ENCODE measurements at places on chromosomes 5 and 9.

- DNase-seq, result no peak
Measured at GRCh38 chr5:171391996-171392577, 4.4 kb downstream of the NPM1 start.

- DNase-seq, result no peak
Measured at GRCh38 chr5:149344151-149344550, 1.1 kb upstream of the GRPEL2 start.

DNA sequence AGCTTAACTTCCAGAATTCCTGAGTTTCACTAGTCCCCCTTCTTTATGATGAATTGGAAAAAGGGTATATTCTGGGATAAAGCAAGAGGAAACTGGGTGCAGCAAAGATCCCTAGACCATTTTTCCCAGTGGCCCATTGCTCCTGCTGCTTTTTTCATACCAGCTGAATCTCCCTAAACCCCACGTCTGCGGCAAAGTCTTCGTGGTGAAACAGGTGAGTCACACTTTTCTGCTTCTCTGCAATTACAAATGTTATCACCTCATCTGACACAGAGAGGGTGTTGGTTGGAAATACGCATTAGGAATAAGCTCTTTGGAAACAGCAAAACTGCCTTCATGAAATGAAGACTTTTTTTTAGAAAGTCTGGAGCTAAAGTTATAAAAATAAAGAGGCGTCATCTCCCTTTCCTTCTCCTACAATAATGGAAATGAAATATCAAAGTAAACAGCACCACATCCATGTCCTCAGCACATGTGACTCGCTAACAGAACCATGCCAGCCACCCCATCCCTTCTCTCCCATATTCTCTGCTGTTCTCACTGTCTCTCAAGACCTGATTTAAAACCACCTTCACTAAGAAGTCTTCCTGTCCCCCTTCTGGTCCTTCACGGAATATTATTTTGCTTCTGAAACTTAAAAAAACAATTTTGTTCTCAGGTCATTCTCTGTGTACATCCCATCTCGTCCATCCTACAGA lies 39.5 kb upstream of the GLRX start:
- DNase-seq, result no peak

DNA sequence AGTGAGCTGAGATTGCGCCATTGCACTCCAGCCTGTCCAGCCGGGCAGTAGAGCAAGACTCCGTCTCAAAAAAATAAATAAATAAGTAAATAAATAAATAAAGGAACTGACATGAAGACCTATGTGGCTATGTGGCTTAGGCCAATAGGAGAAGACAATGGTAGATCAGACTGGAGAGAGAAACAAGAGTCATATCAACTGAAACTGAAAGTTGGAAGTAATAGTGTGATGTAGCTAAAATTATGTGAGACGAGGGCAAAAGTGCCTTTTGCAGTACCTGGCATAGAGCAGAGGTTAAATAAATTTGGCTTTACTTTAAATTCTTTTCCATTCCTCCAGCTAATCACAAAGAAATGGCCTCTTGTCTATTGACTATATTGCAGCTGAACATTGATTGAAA lies 7.3 kb downstream of the FBP2 start:
- no peak for DNase-seq

DNA sequence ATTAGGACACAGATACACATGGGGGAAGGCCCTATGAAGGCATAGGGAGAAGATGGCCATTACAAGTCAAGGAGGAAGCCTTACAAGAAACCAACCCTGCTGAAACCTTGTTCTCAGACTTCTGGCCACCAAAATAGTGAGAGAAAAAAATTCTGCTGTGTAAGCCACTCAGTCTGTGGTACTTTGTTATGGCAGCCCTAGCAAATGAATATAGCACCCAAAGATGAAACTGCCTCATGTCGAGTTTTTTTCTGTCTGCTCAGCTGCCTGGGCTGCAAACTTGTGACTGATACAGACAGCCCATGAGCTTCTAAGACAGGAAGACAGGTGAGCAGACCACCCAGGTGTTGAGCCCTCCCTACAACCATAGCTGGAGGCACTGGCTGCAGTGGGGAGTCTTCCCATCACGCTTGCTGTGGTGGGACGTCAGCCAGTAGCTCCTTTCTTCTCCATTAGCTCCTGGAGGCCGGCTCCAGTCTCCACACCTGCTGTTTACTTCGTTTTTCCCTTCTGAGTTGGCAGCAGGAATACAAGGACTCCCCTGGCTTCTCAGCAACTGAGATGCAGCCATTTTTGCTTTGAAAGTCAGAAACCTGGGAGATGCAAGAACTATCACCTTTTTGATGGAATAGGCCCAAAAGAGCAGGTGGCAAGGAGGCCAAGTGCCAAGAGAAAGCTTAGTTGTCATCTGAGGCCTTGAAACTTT lies 164.9 kb downstream of the SEMA6A start:
- no peak for DNase-seq

GRCh38 chr9:38183994-38184568 lies 115.1 kb upstream of the SHB start:
- DNase-seq, result no peak

GRCh38 chr9:29564564-29564963 lies 1991.3 kb upstream of the C9orf72 start:
- no peak for DNase-seq

DNA sequence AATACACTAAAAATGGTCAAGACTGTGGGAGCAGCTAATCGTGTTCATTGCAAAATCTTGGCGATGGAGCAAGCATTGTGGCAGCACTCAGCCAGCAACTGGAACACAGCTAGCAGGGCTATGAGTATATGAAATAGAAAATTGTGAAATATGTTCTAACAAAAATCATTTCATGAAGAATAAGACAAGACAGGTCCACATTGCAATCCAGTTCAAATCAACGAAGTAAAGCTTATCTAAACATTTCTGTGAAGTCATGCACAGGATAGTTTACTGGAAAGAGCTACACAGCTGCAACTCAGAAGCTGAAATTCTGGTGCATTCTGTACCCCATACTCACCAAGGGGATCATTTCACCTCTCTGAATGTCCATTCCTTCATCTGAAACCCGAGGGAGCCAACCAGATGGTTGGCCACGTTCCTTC lies 5.3 kb upstream of the NFIL3 start:
- peak; percentile 45 for DNase-seq

- DNase-seq, result no peak
Measured at GRCh38 chr9:23258569-23258968, 567.5 kb downstream of the ELAVL2 start.

DNA sequence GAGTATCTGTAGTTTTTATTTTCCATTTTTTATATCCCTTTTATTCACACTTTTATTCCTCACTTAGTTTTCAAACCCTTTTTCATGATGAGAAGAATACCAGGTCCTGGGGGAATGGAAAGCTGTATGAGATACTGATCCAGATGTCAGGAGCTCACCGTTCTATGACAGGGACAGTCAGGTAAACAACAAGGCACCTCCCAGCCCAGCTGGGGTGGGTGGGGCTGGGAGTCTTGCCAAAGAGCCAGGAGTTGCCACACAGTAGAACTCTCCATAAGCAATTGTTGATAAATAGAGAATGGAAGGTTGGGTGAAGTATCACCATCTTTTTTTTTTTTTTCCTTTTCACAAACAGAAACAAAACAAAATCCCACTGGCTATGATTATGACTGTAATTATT lies 225.8 kb downstream of the NSG2 start:
- DNase-seq, result no peak

GRCh38 chr5:107476783-107477182 lies 194.0 kb downstream of the EFNA5 start:
- DNase-seq, result no peak

DNA sequence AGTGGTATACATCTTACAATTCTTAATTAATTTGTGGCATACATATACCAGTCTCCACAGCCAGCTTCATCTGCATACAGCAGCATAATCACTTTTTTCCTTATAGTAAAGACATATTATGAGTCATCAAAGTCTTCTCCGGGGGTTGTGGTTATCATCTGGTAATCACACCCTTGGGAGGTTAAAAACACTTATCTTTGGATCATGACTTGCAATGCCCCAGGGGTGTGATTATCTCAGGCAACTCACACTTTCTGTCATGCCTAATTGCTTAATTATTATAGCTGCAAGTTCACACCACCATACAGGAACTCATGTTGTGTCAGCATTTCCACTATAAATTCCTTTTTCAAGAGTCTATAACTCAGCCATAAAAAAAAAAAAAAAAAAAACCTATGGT lies 218.4 kb downstream of the ANXA1 start:
- no peak for DNase-seq

- DNase-seq, result no peak
Measured at GRCh38 chr9:92563116-92564100, 27.6 kb upstream of the ECM2 start.

GRCh38 chr5:133392448-133392847 lies 219.9 kb downstream of the FSTL4 start:
- DNase-seq, result no peak

GRCh38 chr9:115349542-115349941 lies 231.6 kb upstream of the TNC start:
- DNase-seq, result peak; percentile 35

GRCh38 chr9:113622600-113623400 lies 159.3 kb downstream of the RGS3 start:
- peak; percentile 81 for DNase-seq

DNA sequence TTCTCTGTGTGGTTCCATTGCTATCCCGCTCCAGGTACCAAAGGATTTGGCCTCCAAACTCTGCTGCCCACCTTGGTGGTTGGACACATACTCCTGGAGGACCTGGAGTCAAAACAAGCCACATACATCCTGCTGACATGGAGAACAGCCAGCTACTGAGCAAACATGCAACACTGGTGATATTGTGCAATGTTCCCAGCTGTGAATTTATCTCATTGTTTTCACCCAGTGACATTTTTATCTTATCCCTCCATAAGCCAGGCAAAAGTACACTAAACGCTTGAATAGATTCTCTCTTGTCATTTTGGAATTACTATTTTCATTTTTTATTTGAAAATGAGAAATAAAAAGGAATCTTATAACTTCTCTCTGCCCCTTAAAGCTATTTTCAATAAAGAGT lies 11.1 kb upstream of the CTSL start:
- peak; percentile 70 for DNase-seq

DNA sequence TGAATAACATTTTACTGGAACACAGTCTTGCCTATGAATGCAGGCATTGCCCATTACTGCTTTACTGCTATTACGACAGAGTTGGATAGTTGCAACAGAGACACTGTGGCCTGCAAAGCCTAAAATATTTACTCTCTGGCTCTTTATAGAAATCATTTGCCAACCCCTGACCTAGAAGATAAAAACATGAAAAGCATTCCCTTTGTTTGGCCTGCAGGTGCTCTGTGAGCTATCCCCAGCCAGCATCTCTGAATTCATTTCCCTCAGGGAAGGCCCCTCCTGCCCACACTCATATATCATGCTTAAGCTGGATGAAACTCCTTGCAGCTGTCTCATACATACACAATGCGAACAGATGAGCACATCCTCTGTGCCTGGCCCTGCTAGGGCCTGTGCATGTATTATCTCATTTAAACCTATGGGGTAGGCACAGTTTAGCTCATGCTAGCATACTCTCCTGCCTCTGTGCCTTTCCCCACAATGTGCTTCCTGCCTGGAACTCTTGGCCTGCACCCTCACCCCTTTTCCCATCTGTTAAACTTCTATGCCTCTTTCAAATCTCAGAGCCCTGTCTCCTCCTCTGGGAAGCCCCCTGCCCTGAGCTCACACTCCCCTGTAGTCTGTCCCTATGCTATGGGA lies 193.1 kb downstream of the PAX5 start:
- no peak for DNase-seq

DNA sequence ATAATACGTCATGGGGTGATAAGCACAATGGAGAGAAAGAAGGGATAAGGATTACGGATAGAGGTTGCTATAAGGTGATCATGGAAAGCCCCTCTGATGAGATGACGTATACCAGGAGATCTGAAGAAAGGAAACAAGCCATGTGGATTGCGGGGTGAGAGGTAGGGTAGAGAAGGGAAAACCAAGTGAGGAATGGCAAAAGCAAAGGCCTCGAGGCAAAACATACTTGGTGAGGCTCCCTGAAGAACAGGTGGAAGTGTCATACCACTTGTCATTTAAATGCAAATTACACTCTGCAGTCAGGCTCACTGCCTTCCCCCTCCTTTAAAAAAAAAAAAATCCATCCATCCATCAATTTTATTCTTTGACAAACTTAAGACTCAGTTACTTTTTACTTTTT lies 420.8 kb downstream of the RAB3C start:
- DNase-seq, result no peak

DNA sequence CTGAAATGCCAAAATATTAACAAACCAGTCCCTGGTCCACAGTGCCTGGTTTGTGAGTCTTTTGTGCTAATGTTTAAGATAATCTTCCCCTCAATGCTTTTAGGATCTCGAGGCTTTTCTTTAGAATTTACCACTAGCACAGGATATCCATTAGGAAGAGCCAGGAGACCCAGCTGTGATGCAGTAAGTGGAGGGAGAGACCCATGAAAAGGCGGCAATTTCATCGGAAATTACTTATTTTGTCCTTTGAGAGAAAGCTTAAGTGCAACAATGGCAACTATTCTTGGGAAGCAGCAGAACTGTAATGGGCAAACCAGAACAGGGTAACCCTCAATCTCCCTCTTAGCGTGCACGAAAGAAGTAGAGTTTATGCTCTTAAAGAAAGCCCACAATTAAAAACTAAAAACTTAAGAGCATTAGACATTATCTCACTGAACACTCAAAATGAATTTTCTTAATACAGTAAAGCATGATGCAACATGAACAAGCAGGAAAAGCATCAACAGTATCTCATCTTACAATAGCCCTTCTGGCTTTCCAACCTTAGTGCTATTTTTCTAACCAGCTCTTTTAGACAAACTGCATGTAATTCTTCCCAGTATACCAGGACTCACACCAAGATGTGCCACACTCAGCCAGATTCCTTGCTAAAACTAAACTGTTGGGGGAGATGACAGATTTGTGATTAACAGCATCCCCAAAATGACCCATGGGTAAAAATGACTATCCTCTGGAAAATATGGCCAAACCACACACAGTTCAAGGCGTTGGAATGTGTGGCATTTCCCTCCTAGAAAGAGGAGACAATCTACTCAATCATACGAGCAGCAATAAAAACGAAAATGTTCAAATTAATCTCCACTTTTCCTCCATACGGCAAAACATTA lies 36.4 kb downstream of the PWWP2A start:
- peak; percentile 86 for DNase-seq

DNA sequence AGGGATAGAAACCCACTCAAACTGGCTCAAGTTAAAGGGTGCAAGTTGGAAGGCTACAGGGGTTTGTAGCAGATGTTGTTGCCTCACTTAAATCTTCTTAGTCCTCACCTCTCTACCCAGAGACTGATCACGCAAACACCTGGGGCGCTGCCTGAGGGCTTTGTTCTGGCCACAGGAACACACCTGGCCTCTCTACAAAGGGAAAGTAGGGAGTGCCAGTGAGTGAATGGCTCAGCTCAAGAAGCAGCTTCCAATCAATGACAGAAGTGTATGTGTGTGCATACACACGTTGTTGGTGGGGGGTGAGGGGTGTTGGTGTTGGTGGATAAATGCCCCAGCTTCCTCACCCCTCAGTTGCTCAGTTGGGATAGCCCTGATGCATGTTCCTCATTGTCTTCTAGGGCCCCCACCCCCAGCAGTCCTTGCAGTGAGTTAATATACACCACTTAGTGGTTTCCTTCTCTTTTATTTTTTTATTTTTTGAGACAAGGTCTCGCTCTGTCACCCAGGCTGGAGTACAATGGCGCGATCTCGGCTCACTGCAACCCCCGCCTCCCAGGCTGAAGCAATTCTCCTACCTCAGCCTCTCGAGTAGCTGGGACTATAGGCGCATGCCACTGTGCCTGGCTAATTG lies 30.6 kb upstream of the CTNNA1 start:
- DNase-seq, result no peak

Data from GM03348 (cell line).